ENCODE measurements at places on chromosomes 1 and 21. TPM values are rescaled to one million over a fixed set of nuclear protein-coding genes. Genes with fewer than 3 reads are reported as not detected.
A peak's percentile ranks its signal among the peaks of the same experiment; 100 is the strongest.

DNA sequence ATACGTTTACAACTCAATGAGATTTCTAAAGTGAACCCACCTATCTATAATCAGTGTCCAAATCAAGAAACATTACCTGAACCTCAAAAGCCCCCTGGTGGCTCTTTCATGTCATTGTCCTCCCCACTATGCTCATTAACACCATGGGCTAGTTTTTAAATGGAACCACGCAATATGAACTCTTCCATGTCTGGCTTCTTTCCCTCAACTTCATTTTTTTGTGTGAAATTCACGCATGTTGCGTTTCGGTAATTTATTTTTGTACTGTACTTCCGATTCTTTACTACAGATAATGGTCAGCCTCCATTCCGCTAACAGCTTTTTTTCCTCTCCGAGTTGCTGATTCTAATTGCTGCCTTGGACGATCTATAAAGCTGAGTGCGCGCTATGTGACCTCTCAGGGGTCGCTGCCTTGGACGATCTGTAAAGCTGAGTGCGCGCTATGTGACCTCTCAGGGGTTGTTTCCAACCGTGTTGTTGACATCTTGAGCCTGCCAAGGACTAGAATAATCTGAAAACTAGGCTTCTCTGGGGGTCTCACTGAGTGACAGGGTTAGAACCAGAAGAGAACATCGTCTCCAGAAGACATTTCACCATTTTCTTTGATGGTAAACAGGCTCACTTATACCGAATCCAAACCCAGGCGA, 1.1 kb upstream of the CACYBP start:
- peak overlapping the region; percentile 88 for H3K27ac ChIP-seq
- H3K27me3 ChIP-seq: no peaks in the 10 kb centered on the region
- peak; percentile 56 for DNase-seq
- H3K4me1 ChIP-seq: peaks cover 8% of the 10 kb centered on the region

GRCh38 chr1:13604721-13605120, 21.1 kb downstream of the PDPN start:
- H3K36me3 ChIP-seq: no peaks in the 10 kb centered on the region
- H3K4me3 ChIP-seq: no peak overlapping the region
- no peaks in the 10 kb centered on the region for H3K27me3 ChIP-seq
- no peak overlapping the region for H3K27ac ChIP-seq

DNA sequence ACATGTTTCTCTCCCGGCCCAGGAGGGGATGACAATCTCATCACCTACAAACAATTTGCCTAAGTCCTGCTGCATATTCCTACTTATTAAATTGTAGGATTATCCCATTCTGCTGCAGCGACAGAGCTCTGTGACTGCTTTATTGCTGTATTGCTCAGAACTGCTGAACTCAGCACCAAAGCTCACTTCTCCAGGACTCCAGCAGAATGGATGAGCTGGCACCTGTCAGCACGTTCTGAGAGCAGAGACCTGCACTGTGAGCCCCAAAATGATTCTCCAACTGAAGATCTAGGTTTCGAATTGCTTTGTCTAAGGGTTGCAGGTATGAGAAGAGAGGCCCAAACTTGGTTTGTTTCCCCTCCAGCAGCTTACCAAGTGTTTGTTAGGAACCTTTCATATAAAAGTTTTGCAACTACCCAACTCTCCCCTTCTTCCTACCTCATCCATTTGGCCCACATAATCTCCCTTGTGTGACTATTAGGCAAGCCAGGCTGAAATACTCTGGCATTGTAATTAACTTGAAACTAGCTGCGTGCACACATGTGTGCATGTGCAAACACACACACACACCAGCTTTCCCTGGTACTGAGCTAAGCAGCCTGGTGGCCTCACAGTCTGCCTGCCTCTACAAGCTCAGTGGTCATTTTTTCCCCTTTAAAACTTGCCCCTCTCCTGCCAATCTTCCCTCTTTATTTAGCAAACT, 161.4 kb upstream of the CAMK1G start:
- no peaks in the 10 kb centered on the region for H3K4me1 ChIP-seq
- no peak for DNase-seq
- no peaks in the 10 kb centered on the region for H3K36me3 ChIP-seq
- H3K27ac ChIP-seq: no peak overlapping the region
- no peak overlapping the region for H3K4me3 ChIP-seq
- H3K27me3 ChIP-seq: no peaks in the 10 kb centered on the region

ETV3L gene
- not detected for total RNA-seq

PPT1 gene
- total RNA-seq: 38.0 TPM

SPRR2A gene
- not detected for total RNA-seq

DNA sequence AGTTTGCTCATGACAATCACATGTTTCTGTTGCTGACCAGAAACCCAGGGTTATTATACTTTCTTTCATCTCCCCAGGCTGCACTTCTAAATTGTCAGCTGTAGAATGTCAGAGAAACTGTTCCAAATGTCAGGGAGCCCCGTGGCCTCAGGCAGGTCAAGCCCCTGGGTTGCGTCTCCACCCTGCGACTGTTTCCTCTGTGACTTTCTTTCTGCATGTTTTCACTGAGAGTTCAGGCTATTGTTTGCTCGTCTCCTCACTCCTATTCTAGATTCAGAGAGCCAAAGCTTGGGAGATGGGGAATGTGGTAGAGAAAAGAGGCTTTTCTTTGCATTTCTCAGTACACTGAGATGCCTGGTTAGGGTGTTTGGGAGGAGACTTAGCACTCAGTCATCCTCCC, 97.4 kb downstream of the CENPF start:
- no peaks in the 10 kb centered on the region for H3K27me3 ChIP-seq
- no peak overlapping the region for H3K4me3 ChIP-seq
- DNase-seq: no peak

Data from ovary (tissue), 10 donors.